ENCODE measurements at places on chromosomes 13 and 19.

- DNase-seq = no peak
Measured at GRCh38 chr13:95275322-95276036, 25.8 kb downstream of the ABCC4 start.

GRCh38 chr13:27034678-27035111 is 136.9 kb downstream of the USP12 start:
- no peak for DNase-seq

- peak; percentile 28 for DNase-seq
Measured at GRCh38 chr13:110350509-110350908, 43.4 kb downstream of the COL4A2 start.

GRCh38 chr19:35692010-35692409 is 12.3 kb upstream of the ZBTB32 start:
- no peak for DNase-seq

DNA sequence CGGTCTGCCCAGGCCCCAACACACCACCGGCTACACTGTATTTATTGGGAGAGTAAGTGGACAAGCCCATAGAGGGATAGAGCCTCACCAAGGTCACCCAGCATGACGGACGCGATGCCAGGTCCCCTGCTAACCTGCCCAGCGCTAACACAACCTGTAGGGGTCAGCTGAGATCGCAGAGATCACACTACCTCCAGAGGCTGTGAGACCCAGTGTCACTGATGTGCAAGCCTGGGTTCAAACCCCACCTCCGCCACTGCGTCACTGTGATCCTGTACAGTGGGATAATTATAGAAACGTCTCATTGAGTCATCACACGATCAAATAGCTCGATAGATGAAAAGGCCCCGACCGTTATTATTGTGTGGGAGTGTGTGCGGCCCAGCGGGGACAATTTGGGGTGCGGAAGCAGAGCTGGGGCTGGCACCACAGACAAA is 10.6 kb upstream of the TLE2 start:
- no peak for DNase-seq

DNA sequence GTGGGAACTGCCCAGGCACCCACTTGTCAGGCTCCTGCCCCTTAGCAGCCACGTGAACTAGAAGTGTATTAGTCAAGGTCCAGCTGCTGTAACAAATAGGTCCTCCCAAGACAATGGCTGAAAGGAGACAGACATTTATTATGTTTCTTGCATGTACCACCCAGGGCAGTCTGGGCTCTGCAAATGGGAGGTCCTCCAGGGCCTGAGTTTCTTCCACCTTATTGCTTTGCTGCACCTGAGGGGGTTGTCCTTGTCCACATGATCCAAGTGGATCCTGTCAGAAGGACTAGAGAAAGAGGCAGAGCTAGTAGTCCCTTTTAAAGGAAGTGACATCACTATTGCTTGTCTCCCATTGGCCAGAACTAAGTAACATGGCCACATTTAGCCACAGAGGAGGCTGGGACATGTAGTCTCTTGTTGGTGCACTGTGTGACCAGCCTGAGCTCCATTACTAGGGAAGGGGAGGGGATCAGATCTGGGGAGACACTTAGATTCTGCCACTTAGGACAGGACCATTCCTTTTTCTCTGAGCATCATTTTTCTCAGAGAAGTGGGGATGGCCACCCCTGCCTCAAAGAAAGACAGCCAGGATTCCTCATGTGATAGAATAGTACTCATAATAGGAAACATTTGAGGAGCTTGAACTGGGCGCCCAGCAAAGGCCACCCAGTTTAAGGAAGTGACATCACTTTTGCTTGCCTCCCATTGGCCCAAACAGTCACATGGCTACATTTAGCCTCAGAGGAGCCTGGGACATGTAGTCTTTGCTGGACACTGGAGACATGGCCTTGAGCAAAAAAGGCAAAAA is 15.1 kb downstream of the CC2D1A start:
- peak; percentile 71 for DNase-seq

GRCh38 chr13:64428196-64428595 is 2801.9 kb downstream of the PCDH9 start:
- DNase-seq = no peak

- DNase-seq = no peak
Measured at GRCh38 chr13:26327940-26328725, 74.2 kb downstream of the CDK8 start.

GRCh38 chr19:29724102-29724641 is 9.1 kb upstream of the C19orf12 start:
- no peak for DNase-seq

DNA sequence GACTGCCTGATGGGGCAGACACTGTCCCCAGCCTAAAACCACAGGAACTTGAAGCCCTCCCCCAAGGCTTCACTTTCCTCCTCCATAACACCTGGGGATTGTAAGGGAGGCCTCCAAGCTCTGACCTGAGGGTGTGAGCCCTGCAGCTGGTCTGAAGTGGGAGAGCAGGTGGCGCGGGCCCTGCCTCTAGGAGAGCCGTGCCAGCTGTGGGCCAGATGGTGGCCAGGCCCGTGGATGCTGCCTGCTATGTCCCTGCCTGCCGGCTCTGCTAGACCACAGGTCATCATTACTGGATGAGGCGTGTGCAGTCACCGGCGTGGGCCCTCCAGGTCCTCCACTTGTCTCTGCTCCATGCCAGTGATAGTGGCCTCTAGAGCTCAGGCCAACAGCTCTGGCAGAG is 3.5 kb upstream of the KLHL26 start:
- no peak for DNase-seq

GRCh38 chr19:16071072-16071691 is 5.1 kb upstream of the TPM4 start:
- DNase-seq = no peak

GRCh38 chr13:112102243-112102642 is 35.3 kb downstream of the SOX1 start:
- DNase-seq = peak; percentile 0

DNA sequence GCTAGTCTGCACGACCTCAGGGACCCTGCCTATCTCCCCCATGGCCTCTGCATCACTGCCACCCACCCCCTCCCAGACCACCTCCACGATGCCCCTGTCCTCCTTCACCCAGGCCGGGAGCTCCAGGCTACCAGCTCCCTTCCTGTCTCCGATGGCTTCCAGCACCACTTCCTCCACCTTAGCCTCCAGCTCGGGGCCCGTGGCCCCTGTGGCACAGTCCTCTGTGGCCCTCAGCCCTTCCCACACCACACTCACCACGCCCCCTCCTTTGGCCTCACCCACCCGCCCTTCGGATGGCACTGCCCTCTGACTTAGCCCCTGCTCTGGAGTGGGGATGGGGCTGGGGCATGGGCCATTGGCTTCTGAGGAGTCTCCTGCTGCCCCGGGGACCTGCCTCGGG is 7.2 kb downstream of the PALM3 start:
- DNase-seq = no peak

DNA sequence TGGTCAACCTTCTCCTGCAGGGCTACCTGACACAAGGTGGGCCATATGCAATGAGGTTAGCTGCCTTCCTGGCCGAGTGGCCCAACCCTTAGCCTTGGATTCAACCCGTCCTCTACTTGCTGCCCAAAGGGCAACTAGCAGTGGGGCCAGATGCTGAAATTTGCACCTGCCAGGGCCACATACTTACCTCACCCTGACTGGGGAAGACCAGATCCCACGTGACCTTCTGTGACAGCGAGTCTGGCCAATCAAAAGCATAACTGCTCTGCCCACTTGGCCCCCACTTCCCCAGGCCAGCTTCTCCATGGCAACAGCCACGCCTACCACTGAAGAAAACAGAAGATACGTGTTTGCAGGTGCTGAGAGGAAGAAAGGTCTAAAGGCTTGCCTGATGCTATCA is 10.9 kb downstream of the PEG3 start:
- no peak for DNase-seq

- peak; percentile 23 for DNase-seq
Measured at GRCh38 chr19:42596391-42597072, 1.8 kb upstream of the CEACAM8 start.

GRCh38 chr13:107819071-107819470 is 396.3 kb downstream of the LIG4 start:
- no peak for DNase-seq

DNA sequence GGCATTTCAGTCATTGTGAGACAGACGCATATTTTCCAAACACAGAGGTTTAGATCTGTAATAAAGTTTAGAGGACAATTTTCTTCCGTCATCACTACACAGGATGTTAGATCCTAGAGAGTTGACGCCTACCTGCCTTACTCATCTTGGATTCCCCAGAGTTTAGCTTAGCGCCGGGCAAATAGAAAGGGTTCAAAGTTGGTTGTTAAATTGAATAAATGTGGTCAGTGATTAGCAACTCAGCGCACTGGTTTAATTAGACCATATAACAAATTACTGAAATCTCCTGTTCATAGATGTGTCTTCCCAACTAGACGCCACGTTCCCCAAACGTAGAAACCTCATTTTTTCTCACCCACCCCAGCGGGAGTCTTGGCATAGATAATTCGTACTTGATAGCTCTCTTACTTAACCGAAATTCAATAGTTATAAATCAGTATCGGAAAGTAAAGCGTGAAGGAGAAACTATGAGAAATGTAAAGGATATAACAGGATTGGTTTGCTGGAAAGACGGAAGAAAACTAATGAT is 726 bp upstream of the UFM1 start:
- peak; percentile 52 for DNase-seq

- no peak for DNase-seq
Measured at GRCh38 chr13:103883698-103884097, 817.5 kb upstream of the SLC10A2 start.

DNA sequence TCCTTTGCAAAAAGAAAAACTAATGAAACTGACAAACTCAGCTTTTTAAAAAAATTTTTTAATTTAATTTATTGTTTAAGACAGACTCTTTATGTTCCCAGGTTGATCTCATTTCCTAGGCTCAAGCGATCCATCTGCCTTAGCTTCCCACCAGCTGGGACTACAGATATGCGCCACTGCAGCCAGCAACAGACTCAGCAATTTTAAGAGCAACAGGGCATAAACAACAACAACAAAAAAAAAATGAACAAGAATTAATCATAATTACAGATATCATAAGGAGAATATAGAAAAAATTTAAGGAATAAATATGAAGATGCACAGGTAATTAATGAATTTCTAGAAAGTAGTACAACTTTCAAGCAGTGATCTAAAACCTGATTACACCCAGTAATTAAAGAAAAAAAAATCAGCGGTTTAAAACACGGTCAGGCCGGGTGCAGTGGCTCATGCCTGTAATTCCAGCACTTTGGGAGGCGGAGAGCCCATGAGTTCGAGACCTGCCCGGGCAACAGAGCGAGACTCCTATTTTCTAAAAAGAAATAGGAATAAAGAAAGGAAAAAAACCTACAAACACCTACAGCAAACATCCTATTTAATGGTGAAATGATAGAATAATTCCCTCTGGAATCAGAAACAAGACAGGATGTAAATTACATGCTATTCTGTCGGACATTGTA is 1.4 kb downstream of the ZNF699 start:
- DNase-seq = no peak

- no peak for DNase-seq
Measured at GRCh38 chr13:43874504-43875092, 4.9 kb downstream of the CCDC122 start.

DNA sequence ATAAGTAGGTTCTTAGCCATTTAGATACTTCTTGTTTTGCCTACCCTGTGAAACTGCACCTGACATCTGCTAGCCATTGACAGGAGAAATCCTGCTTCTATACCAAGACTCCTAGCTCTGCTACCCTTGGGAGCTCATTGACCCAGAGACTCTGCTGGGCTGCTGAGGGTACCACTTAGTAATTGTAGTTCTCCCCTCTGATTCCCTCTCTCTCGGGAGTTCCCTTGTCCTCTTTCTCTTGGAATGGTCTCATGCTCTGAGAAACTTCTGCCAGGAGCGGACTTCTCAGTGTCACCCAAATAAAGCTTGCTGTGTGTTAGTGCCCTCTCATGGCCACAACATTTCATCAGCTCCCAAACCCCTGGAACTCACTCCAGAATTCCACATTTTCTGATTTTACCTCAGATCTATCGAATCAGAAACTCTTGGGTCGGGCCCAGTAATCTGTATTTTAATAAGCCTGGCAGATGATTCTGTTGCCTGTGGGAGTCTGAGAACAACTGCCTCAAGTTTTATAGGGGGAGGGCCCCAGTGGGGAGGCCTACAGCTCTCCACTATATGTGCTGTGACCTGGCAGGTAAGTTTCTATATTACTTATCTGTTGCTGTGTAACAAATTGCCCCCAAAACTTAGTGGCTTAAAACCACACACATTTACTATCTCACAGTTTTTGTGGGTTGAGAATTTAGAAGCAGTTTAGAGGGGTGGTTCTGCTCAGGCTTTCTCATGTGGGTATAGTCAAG is 221.1 kb downstream of the TDRD3 start:
- no peak for DNase-seq

DNA sequence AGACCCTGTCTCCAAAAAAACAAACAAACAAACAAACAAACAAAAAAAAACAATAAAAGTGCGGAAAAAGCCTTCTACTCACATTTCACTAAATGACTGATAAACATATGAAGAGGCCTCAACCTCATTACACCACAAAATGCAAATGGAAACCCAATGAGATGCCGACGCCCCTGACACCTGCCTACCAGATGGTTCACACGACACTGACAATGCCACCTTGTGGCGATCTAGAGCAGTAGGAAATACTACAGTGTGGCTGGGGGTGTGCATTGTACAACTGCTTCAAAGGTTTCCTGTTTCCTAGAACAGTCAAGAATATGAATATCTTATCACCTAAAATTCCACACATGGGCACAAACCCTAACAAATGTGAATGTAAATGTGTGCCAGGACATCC is 14.0 kb downstream of the SCGB2B2 start:
- no peak for DNase-seq

GRCh38 chr13:32866921-32867320 is 149.3 kb upstream of the KL start:
- no peak for DNase-seq

- DNase-seq = no peak
Measured at GRCh38 chr13:85430216-85430794, 368.9 kb downstream of the SLITRK6 start.

DNA sequence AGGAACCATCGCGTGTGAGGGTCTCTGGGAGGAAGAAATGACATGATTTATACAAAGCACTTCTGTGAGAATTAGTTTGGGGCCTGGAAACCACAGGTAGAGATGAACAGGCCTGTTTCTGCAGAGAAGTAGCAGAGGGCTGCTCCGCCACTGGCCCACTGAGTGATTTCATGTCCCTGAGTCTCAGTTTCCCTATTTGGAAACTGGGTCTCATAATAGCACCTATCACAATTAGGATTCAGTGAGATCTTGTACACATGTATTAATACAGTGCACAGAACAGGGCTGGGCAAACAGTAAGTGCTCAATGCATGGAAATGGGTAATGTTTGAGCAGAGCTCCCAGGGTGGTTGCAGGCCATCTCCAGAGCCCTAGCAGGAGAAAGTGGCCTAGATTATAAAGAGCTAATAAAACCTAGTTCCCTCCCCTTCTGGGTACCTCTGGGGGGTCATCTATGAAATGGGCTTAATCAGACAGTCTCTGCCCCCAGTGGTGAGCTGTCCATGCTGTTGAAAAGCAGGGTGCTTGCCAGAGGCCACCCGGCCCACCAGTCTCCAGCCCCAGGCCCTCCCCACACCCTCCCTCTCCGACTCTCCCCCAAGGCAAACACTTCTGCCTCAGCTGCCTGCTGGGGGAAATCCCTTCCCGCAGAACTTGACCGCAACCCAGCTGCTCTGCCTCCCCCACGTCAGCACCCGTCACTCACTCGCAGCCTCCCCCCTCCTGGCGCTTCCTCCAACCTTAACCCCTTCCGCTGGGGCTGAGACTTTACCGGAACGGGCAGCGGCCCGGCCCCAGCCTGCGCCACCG is 4.5 kb downstream of the BCL3 start:
- DNase-seq = peak; percentile 92
